ENCODE measurements at places on chromosomes 11 and 22. TPM values are rescaled to one million over a fixed set of nuclear protein-coding genes. Genes with fewer than 3 reads are reported as not detected.

TREH gene
- 23.0 TPM for total RNA-seq

KRTAP5-2 gene
- 0.26 TPM for total RNA-seq

MYO18B gene
- total RNA-seq, result 0.06 TPM

OR4C12 gene
- total RNA-seq, result not detected

SYT12 gene
- total RNA-seq, result 0.58 TPM

NTM gene
- total RNA-seq, result 11.2 TPM

DNA sequence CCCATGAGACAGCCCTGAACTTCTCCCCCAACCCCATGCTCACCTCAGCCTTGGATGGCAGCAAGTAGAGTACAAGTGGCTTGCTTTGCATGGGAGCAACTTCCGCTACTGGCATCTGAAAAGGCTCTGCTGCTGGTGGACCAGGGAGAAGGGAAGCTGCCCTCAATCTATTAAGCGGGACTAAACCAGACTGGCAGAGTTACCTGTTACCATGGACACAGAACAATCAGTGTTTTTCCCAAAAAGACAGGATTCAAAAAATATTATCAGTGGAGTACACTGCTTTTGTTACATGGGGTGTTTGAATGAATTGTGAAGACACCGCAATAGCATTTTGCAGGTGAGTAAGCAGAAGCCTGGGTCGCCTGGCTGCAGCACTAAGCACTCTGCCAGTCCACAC, 631.4 kb upstream of the B3GAT1 start:
- DNase-seq, result no peak

DNA sequence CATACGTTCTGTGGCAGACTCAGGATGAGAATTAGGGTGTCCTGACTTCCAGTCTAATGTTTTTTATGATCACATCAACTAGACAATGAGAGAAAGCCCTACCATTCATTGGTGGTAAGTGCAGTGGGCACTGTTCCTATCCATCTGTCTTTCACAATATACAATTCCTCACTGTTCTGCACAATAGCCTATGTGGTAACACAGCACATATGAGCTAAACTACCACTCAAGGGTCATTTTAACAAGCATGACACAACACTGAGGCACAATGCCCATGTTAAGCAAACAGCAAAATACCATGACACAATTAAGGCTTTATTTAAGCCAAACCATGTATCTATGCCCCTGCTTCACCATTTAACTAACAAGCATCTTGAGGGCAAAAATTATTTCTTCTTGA, 52.3 kb downstream of the SIK3 start:
- no peak for DNase-seq

- no peak for DNase-seq
Measured at GRCh38 chr11:35261197-35261596, 122.2 kb downstream of the CD44 start.

DNA sequence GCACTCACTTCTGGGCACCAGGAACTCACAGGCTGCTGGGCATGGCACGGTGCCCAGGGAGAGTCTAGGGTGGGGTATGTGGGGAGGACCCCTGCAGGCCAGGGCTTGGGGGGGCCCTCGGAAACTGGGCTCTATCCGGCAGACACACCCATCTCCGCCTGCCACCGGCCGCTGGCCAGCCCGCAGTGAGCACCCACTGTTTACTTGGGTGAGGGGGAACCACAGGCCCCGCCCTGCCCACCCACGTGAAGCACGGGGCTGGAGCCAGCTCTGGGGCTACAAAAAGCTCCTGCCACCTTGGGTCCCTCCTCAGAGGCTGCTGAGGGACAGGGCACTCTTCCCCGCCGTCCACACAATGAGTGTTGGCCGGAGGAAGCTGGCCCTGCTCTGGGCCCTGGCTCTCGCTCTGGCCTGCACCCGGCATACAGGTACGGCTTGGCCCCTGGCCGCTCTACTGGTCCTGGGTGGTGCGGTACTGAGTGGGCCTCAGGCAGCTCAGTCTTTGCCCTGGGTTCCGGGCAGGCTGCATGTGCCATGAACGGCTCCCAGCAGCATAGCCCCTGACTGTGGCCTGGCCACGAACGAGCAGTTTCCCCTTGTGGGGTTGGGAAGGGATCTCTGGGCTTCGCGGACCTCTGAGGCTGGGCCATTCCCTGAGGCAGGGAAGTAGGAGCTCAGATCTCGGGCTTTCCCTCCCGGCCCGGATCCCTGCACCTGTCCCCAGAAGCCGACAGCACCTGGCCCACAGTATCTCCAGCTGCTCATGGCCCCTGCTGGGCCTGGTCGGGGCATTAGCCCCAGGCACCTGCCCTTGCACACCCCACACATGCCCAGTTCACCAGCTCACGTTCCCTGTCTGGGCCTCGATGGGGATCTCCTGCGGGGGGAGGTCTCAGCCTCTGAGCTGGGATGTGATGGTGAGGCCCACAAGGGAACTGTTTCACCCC, at the start of gene MUC5AC:
Gene MUC5AC (plus strand): TSS at position 309 of the 947 bp plus-strand sequence. CDS start 47 bp downstream, at position 356.
- no peak for DNase-seq

- no peak for DNase-seq
Measured at GRCh38 chr11:107337917-107338316, 119.7 kb downstream of the CWF19L2 start.

GRCh38 chr11:131985846-131986301, 615.5 kb downstream of the NTM start:
- no peak for DNase-seq

DNA sequence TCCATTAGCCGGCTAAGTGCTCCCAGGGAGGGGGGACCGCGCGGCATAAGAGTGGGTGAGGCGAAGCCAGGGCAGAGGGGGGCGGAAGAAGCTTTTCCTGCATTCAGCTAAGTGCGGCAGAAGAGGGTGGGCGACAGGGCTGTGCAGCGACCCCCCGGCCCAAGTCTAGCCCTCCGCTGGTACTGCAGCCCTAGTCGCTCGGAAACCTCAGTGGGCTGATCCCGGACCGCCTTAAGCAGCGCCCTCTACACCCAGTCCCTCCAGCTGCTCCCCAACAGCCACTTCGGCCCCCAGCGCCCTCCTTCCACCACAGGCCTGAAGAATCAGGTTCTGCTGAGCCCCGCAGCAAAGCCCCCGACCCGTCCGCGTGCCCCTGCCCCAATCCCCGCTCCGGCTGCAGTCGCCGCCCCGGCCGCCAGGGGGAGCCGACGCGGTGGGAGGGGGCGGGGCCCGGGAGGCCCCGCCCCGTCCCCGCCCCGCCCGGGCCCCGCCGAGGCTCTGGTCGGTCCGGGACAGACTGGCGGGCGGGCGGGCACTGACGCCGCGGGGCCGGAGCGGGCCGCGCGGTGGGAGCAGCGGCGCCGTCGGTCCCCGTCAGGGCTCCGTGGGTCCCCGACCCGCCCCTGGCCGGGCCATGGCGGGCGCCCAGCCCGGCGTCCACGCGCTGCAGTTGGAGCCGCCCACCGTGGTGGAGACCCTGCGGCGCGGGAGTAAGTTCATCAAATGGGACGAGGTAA, at the start of gene PLCB3:
Gene PLCB3 (plus strand): TSS at position 515 of the 737 bp plus-strand sequence. CDS start 120 bp downstream, at position 635.
- DNase-seq, result no peak

All from mucosa of gallbladder (tissue), 1 donor.